ENCODE measurements at places on chromosomes 2 and 18. TPM values are rescaled to one million over a fixed set of nuclear protein-coding genes. Genes with fewer than 3 reads are reported as not detected.

Gene IL18RAP
- total RNA-seq: not detected

Gene LOXHD1
- total RNA-seq: not detected

Gene CIAO1
- 71.0 TPM for total RNA-seq

Gene IL1F10
- not detected for total RNA-seq

Gene ERMN
- not detected for total RNA-seq

Gene AMER3
- total RNA-seq: not detected

Gene RNF125
- 0.53 TPM for total RNA-seq

Gene G6PC2
- total RNA-seq: not detected

Data from A549 treated with DMSO at 1 μM for 4 hours (cell line).